ENCODE measurements at places on chromosomes 16 and 17.
A peak's percentile ranks its signal among the peaks of the same experiment; 100 is the strongest.

DNA sequence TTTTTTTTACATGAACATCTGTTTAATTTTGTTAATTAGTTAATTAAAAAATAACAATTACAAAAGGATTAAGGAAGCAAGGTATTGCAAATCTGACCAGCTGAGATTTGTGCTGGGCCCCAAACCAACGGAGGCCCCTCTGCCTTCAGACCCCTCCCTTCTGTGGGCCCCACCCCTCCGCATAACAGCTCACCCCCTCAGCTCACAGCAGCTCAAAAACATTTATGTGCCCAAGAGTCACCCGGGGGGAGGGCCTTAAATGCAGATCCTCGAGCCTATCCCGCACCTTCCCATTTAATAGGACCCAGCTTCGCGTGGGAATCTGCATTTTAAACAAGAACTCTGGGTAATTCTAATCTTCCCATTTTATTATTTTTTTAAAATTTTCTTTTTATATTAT lies 75.0 kb downstream of the MGAT5B start:
- DNase-seq = no peak

DNA sequence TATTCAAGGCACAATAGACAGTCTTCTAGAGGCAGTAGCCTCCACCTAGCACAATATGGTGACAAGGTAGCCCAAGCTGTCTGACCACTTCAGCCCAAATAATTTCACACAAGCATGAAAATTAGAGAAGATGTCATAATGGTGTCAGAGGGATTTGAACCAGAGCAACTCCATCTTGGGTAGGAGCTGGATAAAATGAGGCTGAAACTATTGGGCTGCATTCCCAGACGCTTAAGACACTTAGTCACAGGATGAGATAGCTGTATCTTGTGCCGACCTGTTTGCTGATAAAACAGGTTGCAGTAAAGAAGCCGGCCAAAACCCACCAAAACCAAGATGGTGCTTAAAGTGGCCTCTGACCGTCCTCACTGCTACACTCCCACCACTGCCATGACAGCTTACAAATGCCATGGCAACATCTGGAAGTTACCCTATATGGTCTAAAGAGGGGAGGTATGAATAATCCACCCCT lies 192.6 kb downstream of the CPPED1 start:
- no peak for DNase-seq

GRCh38 chr17:1764284-1764683 lies 2.4 kb downstream of the SERPINF1 start:
- DNase-seq = no peak

- DNase-seq = no peak
Measured at GRCh38 chr17:79617304-79617703, 6.5 kb upstream of the RBFOX3 start.

DNA sequence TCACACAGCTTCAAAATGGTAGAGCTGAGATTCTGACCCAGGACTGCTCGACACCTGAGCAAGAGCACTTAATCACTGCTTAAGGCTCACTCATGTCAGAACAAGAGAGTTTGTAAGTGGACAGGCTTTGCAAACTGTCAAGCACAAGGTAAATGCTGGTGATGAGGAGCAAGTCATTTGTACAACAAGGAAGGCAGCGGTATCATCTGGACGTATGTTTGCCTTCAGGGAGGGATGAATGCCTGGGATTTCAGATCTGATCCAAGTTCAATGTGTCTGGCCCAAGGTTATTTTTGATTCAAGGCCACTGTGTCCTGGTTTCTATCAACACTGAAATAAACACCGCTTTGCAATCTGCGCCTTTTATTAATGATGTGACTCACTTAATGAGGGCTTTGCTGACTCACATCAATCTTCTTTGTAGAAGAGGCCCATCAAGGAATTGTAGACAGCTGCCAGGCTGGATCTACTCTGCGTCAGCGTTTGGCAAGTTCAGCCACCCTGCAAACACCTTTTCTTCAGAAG lies 174.4 kb upstream of the HS3ST3A1 start:
- DNase-seq = no peak

DNA sequence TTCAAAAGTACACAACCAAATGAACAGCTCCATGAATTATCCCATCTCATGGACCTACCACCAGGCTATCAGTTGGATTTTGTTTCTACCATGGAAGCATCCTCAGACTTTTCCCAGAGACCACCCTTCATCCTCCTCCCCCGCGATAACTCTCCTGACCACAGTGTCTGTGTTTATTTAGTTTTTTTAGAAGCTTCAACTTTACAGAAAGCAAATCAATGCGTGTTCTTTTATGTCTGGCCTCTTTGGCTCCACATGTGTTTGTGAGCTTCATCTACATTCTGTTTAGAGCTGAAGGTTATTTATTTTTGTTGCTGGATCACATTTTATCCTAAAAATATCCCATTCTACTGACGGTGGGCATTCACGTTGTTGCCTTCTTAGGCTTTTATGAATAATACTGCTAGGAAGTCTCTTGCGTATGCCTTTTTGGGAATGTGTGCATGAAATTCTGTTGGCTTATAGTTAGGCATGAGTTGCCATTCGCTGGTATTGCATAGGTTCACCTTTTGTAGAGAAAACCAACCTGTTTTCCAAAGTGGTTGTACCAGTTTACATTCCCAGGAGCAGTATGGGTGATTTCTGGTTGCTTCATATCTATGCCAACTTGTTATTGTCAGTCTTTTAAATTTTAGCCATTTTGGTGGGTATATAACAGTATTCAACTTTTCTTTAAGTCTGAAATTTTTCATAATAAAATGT lies 83.0 kb downstream of the CMIP start:
- DNase-seq = no peak

DNA sequence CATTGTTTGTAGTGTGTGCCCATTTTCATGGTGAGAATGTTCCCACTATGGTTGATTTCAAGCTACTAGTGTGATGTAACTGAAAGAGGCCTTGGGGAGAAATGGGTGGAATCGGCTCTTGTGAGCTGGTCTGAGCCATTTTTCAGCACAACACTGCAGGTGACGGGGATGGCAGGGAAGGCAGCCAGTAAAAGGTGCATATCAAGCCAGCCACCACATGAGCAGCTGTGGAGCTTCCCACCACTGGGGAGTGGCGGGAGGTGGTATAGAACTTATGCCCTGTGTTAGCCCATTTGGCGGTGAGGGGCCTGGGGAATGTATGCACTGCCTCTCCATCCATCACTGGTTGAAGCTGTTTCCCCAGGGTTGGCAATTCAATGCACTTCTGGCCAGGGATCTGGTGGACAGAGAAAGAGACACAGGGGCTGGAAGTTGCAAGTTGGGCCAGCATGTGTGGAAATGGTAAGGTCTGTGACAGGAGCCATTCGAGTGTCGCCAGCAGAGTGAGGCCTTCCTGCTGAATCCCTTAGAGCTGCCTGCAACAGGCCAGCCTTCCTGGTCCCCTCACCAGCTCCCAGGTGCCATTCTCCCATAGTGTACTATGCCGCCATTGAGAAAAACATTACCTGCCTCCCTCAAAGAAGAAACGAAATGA lies 31.7 kb upstream of the BRD7 start:
- no peak for DNase-seq

DNA sequence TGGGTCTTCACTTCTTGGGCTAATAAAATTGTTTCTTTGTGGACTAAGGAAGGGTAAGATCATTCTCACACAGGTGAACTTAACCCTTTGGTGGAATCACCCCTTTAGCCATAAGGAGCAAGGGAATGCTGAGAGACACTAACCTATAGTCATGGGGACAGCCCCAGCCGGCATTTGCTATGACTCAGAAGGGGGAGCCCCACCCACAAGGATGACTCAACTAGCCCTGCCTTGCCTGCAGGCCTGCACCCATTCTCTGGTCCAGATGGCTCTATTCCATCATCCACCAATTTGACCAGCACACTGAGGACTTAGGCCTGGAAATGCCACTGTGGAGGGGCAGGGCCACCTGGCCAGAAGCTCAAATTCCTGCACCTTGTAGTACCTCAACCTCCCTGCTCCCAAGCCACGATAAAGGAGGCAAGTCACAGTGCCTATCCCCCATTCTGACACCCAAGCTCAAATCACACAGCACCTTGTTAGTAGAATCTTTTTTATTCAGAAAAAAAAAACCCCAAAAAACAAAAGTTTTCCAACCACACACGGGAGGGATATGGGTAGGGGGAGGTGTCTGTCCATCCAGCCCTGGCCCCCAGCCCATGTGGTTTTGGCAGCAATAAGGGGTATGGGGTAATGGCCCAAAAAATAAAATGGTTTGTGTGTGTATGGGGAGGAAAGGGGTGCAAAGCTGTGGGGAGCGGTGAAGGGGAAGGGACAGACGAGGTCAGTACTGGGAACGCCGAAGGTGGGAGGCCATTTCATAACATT lies 3.0 kb downstream of the PFN1 start:
- DNase-seq = peak; percentile 87

GRCh38 chr17:40524243-40524965 lies 23.0 kb upstream of the TNS4 start:
- no peak for DNase-seq

DNA sequence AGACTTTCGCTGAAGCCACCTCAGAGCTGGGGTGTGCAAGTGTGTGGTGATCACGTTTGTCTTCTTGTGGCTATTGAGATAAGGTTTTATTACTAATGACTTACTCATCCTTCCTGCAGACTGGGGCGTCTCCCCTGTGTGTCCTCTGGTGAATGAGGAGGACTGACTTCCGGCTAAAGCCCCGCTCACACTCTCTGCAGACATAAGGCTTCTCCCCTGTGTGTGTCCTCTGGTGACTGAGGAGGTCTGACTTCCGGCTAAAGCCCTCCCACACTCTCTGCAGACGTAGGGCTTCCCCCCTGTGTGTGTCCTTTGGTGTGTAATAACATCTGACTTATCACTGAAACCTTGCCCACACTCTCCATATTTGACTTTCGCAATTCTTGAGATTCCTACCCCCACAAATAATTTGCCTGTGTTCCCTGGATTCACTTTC lies 19.4 kb downstream of the PRDM7 start:
- peak; percentile 25 for DNase-seq

GRCh38 chr16:24191876-24192402 lies 64.2 kb upstream of the CACNG3 start:
- no peak for DNase-seq

DNA sequence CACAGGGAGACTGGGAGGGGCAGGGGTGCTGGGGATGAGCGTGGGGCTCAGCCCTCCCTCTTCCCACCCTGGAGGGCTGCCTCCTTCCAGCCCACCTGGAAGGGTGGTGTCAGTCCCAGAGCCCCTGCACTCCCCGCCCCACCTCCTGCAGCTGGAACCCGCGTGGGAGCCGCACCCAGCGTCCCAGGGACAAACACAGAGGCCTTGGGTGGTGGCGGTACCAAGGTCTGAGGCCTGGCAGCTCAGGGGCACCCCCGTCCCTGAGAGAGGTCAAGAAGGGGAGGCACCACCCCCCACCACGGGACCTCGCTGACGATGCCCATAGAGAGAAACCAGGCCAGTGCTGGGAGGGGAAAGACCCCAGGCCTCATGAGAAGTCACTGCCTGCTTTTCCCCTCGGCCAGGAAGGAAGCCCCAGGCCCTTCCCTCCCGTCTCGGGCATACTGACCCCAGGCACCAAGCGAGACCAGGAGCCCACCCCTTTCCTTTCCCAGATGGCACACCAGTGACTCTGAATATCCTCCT lies 4.1 kb downstream of the HS3ST6 start:
- DNase-seq = no peak

- DNase-seq = no peak
Measured at GRCh38 chr17:7572338-7572587, 7.2 kb upstream of the CD68 start.

GRCh38 chr17:59151591-59151990 lies 3.4 kb downstream of the SKA2 start:
- no peak for DNase-seq

GRCh38 chr16:86618431-86619238 lies 40.3 kb downstream of the FOXL1 start:
- DNase-seq = no peak

DNA sequence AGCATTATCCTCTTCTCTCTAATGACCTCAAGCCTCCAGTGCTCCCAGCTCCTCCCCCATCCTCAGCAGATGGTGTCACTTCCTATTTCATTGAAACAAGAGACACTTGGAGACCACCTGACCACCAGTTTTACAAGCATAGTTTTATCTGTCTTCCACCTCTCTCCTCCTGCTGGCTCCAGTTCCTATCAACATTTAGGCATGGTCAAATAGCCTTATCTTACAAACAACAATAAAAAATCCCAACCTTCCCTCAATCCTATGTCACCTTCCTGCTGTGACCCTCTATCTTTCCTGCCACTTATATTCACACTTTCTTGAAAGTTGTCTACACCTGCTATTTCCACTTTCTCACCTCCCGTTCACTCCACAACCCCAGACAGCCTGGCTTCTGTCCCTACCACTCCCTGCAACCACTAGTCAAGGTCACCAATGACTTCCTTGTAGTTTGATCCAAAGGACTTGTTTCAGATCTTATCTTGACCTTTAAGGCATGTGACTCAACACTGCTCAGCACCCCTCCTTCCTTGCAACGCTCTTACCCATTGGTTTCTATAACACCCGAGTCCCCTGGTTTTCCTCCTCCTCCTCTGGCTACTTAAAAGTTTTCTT lies 4.3 kb upstream of the NTN1 start:
- DNase-seq = no peak
